ENCODE measurements at places on chromosomes 6 and 20.

DNA sequence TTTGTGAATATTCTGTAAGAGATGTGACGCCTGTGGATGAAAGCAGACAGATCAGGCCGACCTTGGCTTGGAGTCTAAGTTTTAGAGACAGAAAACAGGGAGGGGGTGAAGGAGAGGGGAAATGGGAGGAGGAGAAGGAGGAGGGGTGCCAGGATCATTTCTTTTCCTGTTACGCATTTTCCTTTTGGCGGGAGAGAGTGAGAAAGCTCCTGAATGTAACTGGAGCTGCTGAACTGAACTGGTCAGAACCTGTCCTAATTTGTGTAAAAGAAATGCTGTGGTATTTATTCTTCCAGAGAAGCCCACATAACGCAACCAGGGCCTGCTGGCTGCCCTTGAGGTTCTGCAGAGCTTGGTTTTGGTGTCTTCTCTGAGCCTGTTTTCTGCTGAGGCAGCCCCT lies 41.9 kb downstream of the UTRN start:
- DNase-seq, result no peak

- DNase-seq, result no peak
These were observed 328.6 kb upstream of the JARID2 start for GRCh38 chr6:14917109-14917910.

GRCh38 chr6:87146363-87146762 lies 9.0 kb upstream of the ZNF292 start:
- DNase-seq, result no peak

DNA sequence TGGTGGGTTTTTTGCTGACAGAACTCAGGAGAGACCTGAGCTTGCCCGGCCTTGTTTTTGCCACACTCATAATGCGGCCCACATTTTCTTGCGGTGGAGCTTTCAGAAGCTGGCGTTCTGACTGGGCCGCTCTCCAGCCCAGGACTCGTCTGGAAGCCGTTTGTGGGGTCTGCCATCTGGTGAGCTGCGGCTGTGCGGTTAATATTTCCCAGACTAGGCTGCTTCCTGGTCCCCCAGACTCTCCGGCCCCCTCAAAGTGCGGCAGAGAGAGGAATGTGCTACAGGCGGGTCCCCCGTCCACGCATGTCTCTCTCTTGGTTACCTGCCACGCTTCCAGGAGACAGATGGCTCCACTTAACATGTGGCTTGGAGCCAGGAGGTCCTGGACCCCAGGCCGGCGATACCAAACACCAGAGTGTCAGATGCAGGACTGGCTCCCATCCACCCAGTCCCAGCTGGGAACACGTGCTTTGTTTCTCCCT lies 128.9 kb upstream of the PMEPA1 start:
- no peak for DNase-seq

GRCh38 chr6:139569566-139569965 lies 195.1 kb upstream of the CITED2 start:
- peak; percentile 66 for DNase-seq

DNA sequence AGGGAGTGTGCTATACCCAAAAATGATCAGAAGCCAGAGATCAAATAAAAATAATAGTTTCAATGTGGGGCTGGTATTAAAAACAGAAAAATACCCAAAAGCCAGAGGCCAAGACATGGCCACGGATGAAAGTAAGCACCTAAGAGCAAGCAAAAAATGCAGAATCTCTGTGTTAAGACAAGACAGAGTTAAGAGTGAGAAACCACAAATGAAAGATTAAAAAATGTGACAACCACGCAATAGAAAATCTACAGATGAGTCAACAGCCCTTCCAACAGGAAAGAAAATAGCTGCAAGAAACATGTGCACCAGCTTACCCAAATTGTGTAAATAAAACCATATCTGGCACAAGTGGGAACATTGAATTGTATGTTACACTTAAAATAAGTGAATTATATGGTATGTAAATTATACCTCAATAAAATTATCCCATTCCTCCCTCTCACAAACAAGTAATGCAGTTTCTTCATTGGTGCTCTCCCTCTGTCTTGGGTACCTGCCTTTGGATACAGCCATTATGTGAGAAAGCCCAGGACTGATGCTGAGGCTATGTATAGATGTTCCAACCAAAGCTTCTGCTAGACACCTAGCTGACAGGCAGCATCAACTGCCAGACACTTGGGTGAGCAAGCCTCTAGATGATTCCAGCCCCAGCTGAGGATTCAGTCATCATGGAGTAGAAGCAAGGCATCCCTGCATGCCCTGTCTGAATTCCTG lies 55.3 kb upstream of the UFL1 start:
- DNase-seq, result no peak

GRCh38 chr6:4365686-4366085 lies 230.3 kb upstream of the ECI2 start:
- no peak for DNase-seq

DNA sequence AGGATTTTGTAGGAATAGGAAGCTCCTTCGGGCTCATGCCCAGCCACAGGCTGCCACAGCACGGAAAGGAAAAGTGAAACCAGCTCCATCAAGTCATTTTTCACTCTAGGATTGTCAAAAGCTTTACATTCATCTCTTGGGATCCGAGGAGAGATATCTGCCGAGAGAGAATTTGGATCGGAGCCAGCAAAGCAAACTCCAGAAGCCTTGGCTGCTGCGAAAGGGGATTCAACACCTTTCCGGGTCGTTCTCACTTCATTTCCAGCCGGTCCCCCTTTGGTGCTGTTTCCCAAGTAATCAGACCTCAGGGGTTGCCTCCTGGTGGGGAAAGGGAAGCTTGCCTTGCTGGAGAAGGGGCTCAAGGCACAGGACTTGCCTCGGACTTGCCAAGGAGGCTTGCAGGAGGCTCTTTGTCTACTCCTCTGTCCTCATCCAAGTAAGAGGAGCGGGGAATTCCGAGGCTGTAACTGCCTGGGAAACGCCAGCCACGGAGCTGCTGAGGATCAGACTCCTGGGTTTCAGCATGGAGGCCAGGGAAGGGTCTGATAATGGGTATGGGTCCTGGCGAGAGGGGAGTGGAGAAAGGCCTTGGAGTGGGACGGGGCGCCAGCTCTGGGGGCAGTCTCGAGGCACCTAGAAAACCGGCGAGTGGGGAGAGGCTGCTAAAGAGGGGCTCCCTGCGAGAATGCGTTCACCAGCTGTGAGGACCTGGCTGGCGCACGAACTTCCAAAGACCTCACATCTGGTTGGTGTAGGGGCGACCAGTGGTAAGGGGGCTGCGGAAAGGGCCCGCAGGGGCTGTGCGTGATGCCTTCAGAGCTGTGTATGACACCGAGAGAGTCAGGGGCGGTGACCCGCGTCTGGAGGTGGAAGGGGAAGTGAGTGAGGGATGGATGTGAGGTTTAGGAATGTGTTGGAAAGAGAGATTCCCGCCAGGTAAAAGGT lies 702 bp downstream of the ETV7 start:
- DNase-seq, result no peak

GRCh38 chr6:143864234-143864633 lies at the start of gene ZC2HC1B:
TSS of gene ZC2HC1B (plus strand) at chr6:143864474. CDS start at chr6:143864540, 66 bp downstream.
- no peak for DNase-seq

GRCh38 chr6:161274488-161274858 lies 612 bp upstream of the AGPAT4 start:
- no peak for DNase-seq

Data from HS-5 (cell line).